ENCODE measurements at places on chromosomes 16 and 17.

GRCh38 chr17:65254166-65254565, 117.0 kb downstream of the RGS9 start:
- DNase-seq = no peak

DNA sequence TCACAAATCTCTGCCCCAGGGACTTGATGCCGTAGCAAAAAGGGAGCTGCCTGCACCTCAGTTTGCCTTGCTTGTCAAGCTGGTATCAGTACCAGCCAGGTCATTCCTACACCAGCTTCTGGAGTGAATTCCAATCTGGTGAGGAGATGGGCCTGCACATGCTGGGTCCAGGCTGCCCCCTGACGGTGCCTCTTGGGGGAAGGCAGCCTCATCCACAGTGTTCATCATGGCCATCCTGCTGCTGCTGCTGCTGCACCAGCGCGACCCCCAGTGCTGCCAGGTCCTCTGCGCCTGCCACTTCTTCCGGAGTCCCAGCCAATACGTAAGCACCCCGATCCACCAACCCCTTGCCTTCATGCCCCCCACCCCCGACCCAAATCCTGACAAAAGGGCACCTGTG, 8.3 kb downstream of the MRPL27 start:
- no peak for DNase-seq

DNA sequence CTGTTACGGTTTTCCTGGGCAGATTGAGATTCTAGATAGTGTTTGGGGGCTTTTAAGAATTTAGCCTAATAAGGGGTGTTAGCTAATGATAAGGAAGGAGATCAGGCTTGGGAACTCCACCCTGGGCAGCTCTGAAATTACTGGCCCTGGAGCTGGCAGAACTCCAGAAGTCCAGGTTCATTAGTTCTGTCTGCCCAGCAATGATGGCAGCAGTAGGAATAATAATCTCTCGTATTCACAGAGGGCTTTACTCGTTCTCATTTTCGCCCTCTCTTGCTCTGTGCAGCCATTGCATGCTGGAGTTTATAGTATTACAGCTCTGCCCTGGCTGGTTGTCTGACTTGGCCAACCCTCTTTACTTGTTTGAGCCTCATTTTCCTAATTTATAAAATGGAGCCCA, 216.0 kb downstream of the HAPSTR1 start:
- no peak for DNase-seq

- no peak for DNase-seq
Observed at GRCh38 chr16:51268237-51268636, 117.2 kb upstream of the SALL1 start.
